CD4-positive, CD25-positive, alpha-beta regulatory T cell (primary cell): ENCODE measurements at places on chromosomes 2 and 18. TPM values are rescaled to one million over a fixed set of nuclear protein-coding genes. Genes with fewer than 3 reads are reported as not detected.

Gene RAB6C
- not detected for polyA plus RNA-seq

Gene WBP1
- polyA plus RNA-seq: 33.5 TPM

Gene TXNDC2
- polyA plus RNA-seq: not detected

Gene FBXO48
- polyA plus RNA-seq: 1.0 TPM

Gene TUBB8B
- not detected for polyA plus RNA-seq

Gene NAT8
- not detected for polyA plus RNA-seq

Gene ALMS1
- 2.4 TPM for polyA plus RNA-seq

Gene SCN7A
- polyA plus RNA-seq: not detected

Gene ALPG
- not detected for polyA plus RNA-seq

Gene ANKRD30B
- polyA plus RNA-seq: not detected

Gene HEATR5B
- polyA plus RNA-seq: 13.6 TPM

Gene AFF3
- 4.4 TPM for polyA plus RNA-seq

DNA sequence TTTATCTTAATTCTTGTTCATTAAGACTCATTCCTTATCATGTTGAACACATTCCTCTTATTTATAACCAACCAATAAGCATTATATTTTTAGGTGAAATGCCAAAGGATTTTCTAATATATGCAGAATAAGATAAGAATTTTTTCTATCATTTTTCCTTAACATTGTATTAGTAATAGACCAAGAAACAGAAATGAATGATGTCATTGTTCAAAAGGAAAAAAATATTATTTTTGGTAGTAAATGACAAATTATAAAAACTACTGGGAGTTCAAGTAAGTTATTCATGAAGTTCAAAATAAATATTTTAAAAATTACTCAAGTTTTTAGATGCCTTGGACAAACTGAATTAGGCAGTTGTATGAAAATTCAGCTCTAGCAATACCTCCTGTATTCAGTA lies 25.5 kb downstream of the DCAF17 start:
- no peak for DNase-seq

DNA sequence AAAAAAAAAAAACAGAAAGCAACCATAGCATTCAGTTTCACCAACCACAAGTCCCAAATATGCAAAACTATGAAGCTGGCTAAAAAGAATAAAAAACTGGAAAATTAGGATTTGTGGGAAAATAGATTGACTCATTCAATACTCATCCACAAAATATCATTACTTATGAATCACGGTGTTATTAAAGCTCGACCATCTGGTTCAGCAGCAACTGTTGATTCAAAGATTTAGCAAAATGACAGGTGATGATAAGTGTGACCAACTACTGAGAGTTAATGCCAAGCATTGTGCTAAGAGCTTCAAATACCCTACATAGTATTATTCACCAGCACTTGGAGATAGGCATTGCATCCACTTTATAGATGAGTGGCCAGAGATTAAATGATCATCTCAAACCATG lies 26.2 kb upstream of the XDH start:
- DNase-seq: no peak

- DNase-seq: no peak
Measured at GRCh38 chr2:219204425-219205164, 2.0 kb upstream of the ZFAND2B start.

DNA sequence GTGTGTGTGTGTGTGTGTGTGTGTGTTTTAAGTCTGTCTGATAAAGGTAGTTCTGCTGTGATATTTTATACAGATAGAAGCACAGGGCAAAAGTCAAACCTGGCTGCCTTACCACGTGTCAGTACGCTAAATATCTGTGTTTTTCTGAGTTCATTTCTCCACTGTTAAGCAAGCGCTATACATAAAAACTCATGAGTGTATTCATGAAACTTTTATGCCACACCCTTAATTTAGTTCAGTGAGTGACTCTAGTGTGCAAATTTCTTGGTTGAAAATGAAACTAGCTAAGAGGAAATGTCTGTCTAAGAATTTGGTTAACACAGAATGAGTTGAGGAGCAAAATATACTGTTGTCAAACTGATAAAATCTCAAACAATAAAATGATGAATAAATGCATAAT lies 11.2 kb downstream of the CASP10 start:
- no peak for DNase-seq

- DNase-seq: peak; percentile 15
Measured at GRCh38 chr2:138516030-138516704, 14.6 kb downstream of the SPOPL start.

- no peak for DNase-seq
Measured at GRCh38 chr2:201396595-201396994, 39.5 kb upstream of the FLACC1 start.

DNA sequence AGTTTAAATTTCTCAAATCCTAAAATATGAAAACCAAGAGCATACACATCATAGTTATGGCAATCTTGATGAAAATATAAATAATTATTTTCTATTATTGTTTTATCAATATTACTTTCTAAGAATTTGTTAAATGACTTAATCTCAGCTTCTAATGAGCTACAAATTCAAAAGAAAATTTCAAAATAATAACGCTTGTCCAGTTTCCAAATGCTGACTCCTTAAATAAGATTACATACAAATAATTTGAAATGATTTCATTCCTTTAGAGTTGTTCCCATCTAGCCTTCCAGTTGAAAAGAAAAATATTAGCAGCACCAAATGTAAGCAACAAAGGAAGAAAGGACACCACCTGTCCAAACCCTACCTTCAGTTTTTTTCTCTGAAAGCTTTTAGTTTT lies 82.4 kb upstream of the COL5A2 start:
- DNase-seq: no peak

GRCh38 chr2:8389431-8390108 lies 292.3 kb upstream of the ID2 start:
- no peak for DNase-seq

- DNase-seq: no peak
Measured at GRCh38 chr2:29336341-29337241, 221.4 kb downstream of the CLIP4 start.

- DNase-seq: no peak
Measured at GRCh38 chr2:105640246-105640645, 104.5 kb upstream of the NCK2 start.

- peak; percentile 4 for DNase-seq
Measured at GRCh38 chr2:158755310-158756087, 39.6 kb upstream of the DAPL1 start.

DNA sequence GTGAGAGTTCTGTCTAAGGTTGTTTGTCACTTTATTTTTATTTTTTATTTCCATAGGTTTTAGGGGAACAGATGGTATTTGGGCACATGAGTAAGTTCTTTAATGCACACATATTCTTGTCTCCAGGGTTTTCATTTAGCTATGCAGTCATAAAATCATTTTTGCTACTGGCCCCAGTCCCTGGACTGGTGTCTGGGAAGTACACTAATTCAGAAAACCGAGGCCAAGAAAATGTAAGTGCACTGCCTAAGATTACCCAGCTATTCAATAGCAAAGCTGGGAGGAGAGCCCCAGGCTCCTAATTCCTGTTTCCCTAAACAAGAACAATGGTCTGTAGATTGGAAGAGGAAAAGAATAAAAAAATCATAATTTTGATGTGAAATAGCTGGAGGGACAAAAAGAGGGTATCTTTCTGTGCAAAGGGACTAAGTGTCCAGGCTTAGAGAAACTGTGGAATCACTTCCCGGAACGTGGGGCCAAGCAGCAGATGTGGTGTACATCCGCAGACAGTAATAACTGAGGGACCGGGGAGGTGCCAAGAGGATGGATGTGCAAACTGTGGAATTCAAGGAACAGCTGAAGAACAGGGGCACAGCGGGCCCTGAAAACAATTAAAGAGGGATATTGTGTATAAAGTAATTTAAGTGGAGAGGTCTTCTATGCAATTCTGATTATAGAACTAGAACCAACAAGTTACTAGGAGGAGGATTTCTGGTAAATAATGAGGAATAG lies 236.3 kb downstream of the ACKR3 start:
- DNase-seq: no peak

DNA sequence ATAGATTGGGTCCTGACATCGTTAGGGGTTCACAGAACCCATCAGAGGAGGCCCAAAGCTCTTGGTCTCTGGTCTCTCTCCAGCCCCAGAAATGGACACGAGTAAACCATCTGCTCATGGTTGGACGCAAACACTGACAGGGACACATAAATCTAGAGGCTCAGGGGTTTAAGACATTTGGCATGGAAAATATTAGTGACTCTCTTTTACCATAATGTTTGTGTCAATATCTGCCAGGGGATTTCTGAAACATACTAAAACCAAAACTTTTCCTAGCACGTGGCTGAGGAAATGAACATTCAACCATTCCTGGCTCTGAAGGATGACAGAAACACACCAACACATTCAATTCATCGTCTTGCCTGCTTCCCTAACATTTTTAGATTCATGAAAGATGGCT lies 226.2 kb downstream of the SP3 start:
- DNase-seq: no peak

DNA sequence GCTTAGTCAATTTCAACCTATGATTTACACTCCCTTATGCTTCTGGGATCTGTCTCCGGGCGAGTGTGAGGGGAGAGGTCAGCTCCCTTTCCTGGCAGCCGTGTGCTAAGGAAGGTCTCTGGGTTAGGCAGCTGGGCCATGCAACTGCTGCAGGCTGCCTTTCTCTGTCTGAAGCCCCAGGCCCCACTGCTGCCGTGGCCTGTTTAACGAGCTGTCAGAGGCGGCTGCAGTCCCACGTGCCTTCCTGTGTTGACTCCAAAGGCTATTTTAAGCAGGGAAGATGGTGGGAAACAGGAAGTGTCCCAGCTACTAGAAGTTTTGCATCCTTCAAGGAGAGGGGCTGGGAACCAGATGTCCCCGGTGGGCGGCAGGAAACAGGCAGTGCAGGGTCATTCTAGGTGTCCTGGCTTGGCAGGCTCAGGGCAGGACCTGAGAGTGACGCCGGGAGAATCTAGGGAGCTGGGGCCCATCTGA lies 186.4 kb downstream of the TNS1 start:
- DNase-seq: no peak

- DNase-seq: no peak
Measured at GRCh38 chr18:54233228-54233625, 8.8 kb upstream of the MBD2 start.

- DNase-seq: no peak
Measured at GRCh38 chr2:168210216-168210894, 37.0 kb downstream of the STK39 start.

GRCh38 chr18:61888622-61889021 lies 4.2 kb downstream of the RNF152 start:
- DNase-seq: no peak

- DNase-seq: no peak
Measured at GRCh38 chr2:68798569-68798968, 64.0 kb downstream of the ARHGAP25 start.

DNA sequence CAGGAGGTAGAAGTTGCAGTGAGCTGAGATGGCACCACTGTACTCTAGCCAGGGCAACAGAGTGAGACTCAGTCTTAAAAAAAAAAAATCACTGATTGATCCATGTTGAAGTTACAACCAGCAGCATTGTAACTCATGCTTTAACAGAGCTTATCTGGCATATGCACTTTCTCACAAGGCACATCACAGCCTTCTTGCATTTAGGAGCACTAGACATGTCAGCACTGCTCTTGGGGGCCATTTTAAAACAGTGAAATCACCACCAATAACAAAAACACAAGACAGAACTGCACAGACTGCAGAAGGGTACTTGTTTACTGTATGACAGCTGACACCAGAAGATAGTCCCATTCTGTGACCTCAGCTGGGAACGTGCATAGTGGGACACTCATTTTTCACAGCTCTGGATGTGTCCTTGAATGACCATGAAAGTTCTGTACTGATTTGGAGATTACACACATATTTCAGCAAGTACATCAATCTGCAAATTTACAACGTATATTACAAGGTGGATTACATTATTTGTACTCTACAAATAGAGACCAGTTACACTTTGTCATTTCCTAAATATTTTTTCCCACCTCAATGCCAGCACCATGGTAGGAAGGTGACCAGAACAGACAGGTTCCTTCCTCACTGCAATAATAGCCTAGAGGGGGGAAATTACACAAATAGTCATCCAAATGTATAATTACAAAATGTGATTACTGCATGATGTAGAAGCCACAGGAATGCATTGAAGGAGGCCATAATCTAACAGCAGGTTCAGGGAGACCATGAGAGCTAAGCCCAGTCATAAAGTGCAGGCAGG lies 35.1 kb downstream of the CCBE1 start:
- DNase-seq: no peak

- no peak for DNase-seq
Measured at GRCh38 chr2:142825861-142826260, 51.6 kb upstream of the KYNU start.

DNA sequence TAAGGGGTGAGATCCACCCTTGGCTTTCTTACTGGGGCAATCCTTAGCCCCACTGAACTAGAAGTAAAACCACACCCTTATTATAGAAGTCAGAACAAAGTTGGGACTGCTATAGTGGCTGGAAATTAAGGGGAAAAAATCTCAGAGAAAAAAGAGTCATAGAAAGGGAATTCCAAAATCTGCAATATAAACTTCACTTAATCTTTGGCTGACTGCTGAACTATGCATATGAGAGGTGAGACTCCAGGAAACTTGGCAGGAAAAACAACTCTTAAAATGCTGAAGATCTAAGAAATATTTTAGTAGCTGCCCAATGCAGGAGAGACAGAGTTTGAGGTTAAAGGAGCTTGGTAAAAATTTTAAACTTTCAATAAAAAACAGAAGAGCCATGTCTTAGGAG lies 201.8 kb upstream of the FN1 start:
- DNase-seq: no peak

GRCh38 chr18:22191346-22191695 lies 21.9 kb downstream of the GATA6 start:
- no peak for DNase-seq

DNA sequence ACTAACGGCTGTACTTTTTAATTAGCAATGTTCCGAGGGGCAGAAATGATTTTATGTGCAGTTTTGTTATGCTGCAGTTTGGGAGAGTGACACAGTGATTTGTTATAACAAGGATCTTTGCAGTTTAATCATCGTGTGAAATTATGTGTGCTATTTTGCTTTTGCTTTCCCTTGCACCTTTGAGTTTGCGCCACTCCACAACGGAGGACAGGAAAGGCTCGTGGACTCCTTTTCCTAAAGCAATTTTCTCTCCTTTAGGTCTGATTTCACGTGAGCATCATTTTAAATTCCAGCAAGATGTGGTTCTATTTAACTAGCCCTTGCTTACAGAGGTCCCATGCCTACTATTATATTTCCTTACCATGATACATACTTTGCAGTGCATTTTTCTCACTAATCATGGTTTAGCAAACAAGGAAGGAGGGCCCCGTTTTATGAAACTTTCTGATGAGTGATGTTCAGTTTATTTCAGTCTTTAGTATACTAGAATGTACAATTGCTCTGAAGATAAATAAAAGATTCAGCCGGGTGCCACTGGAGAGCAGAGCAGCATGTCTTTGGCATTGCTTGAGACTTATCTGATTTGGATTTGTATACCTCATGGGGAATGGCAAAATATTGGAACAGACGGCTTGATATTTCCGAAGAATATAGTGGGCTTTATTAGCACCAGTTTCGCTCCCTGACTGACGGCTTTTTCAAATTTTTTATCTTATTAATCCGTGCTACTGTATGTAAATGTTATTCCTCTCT lies 528.2 kb upstream of the FANCL start:
- DNase-seq: no peak

- no peak for DNase-seq
Measured at GRCh38 chr2:219569635-219570034, 1.7 kb downstream of the OBSL1 start.

- no peak for DNase-seq
Measured at GRCh38 chr2:228197504-228197903, 16.0 kb upstream of the SPHKAP start.
